ENCODE measurements at places on chromosomes 6 and 20.
A peak's percentile ranks its signal among the peaks of the same experiment; 100 is the strongest.

- DNase-seq: no peak
Measured at GRCh38 chr20:6530254-6530653, 237.2 kb upstream of the BMP2 start.

- DNase-seq: no peak
Measured at GRCh38 chr6:111573131-111573883, 32.4 kb downstream of the TRAF3IP2 start.

DNA sequence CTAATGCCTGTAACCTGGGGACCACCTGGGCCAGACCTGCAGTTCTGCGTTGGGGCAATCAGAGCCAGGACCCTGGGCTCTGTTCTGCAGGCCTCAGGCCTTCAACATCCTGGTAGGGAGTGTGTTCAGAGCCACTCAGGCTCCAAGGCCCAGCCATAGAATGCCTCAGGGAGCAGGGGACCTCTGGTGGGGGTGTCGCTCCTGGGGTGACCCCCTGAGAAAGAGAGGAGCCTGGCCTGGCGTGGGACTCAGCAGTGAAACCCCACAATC is 12.5 kb downstream of the UCKL1 start:
- no peak for DNase-seq

DNA sequence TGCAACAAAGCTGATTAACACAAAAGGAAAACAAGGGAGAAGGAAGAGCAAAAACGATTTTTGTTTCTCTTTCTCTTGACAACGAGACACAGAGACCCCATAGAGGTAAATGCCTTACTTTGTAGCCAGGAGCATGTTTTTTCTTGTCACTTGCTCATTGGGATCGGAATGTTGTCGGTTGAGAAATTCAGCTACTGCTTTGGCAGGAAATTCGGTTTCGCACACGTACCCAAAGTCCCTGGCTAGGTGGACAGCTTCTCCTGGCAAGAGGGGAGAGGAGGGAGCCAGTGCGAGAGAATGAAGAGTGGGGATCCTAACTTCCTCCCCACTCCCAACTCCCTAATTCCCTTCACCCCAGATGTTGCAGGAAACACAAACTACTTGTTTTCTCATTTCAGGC is 14.5 kb downstream of the TFAP2A start:
- no peak for DNase-seq

DNA sequence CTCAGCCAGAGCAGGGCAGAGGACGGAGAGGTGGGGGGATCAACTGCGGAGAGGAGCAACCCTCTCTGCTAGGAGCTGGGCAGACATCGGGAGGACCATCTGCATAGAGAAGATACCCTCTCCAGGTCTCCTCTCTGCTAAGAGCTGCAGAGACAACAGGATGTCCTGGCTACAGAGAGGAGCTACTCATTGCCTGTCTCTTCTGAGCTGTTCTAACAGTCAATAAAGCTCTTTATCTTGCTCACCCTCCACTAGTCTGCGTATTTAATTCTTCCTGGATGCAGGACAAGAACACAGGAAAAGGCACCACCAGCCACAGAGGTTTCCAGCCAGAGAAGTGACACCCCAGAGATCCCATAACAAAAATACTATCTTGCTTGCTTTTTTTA is 871.1 kb upstream of the GJE1 start:
- no peak for DNase-seq

- DNase-seq: peak; percentile 32
Measured at GRCh38 chr6:25717866-25718740, 36.4 kb upstream of the SLC17A4 start.

DNA sequence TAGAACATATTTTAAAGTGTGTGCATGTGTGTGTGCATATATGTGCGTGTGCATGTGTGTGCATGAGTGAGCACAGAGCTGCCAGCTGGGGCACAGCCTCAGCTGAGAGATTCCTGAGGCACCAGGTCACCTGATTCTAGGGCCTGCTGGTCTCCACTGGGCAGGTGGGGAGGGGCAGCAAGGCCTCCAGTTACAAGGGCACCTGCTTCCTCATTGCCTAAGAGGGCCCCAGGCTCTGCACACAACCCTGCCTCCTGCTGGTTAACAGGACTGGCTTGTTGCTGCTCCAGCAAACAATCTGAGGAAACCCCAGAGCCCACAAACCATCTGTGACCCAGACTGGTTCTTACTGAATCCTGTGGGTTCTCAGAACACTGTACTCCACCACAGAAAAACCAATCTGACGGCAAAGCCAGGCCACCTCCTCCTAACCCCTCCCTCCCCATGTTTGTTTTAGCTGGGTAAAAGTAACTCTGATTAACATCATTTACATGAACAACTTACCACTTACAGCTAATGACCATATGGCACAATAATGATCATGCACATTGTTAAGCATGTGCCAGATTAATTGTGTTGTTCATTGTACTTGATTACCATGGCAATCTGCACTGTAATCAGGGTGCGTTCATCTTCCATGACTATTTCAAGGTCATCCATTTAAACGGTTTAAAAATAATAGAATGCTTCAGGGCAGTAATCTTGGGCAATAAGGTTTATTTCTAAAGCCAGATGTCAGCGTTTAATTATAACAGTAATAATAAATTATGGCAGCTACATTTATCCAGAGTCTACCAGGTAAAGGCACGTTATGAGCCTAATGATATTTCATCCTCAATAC is 23.1 kb upstream of the UBE2J1 start:
- DNase-seq: peak; percentile 74

DNA sequence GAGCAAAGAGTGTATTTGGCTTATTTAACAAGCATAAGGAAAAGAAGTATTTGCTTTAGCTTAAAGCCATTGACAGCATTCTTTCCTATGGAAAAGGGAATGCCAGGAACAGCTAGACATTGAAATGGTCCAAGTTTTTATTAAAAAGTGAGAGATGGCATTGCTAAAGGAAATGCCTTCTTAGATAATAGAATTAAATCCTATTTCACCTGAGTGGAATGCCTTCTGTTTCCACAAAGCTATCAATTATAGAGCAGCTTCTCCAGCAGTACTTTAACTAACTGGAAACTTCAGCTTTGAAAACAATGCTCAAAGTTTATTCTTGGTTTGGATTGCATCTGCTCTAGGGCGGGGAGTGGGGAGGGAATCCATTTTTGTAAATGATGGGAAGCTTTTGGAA is 85.1 kb upstream of the CNKSR3 start:
- DNase-seq: no peak

GRCh38 chr6:104789770-104790190 is 69.9 kb downstream of the HACE1 start:
- DNase-seq: no peak

DNA sequence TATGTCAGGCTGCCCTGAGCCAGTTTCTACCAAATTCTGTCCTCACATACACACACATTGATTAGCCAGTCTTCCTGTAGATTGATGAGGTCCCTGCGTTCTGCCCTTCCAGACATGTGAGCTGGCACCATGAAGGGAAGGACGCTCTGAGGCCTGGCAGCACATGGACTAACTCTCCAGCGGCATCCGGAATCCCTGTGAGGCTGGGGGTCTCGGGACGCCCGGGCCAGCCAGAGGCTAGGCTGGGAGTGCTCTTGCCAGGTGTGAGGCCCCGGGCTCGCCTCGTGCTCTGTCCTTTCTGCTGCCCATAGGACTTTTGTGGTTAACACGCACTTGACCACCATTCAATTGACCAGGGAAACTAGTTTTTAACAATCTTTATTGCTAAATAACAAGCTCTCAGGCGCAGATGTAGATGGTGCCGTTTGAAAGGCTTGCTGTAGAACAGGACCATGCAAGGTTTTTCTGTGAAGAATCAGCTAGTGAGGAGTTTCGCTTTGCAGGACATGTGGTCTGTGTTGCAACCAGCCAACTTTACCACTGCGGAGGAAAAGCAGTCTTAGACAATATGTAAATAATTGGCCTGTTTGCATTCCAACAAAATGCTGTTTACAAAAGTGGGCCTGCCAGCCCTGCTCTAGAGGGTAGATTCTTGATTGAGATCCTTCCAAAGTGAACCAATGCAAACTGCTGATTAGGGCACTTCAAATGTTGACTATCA is 29.3 kb downstream of the FOXF2 start:
- DNase-seq: no peak

- no peak for DNase-seq
Measured at GRCh38 chr6:107419733-107420132, 39.6 kb downstream of the PDSS2 start.

DNA sequence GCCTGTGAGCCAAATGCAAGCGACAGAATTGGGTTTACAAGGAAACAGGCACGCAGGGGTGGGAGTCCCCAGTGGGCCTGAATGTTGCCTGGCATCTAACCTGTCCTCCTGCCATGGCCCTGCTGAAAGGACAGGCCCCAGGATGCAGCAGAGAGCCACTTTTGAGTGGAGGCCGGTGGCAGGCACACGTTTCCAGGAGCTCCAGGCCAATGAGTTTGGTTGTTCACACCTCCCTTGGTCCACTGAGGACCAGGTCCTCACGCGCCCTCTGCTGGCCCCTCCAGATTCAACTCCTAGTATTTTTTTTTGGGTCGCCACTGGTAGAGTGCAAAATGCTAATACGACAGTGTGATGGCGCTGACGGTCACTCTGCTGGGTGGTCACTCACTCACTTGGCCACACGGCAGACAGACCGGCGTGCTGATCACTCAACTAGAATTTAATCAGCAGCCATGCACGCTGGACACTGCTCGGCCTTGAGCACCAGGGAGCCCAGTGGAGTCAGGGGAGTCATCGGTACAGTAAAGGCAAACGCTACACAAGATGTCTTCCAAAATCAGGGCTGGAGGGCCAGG is 81.7 kb upstream of the NFATC2 start:
- peak; percentile 75 for DNase-seq

GRCh38 chr6:20747991-20748390 is 213.7 kb downstream of the CDKAL1 start:
- DNase-seq: no peak

DNA sequence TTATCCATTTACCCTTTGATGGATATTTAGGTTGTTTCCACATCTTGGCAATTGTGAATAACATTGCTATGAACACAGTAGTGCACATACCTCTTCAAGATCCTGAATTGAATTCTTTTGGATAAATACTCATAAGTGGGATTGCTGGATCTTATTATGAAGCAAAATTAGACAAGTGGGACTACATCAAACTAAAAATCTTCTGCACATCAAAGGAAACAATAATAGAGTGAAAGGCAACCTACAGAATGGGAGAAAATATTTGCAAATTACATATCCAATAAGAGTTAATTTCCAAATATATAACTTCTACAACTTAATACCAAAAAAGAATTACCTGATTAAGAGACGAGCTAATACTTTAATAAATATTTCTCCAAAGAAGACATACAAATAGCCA is 38.4 kb upstream of the BCAS1 start:
- no peak for DNase-seq

DNA sequence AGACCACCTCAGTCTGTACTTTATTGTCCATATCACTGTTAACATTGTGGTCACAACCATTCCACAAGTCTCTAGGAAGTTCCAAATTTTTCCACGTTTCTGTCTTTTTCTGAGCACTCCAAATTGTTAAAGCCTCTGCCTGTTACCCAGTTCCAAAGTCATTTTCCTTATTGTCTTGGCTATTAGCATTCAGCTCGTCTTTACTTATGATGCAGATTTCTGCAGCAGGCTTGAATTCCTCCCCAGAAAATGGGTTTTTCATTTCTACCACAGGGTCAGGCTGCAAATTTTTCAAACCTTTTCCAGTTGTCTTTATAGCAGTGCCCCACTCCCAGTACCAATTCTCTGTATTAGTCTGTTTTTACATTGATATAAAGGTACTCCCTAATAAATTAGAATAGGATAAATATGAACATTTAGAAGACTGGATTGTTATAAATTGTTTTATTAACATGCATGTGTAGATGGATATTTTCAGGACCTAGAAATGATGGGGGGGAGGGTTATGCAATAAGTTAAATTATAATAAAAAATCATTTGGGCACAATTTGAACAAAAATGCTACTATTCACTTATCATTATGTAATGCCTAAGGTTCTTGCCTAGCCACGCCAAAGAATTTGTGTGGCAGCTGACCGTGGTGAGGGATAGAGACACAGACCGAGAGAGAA is 595.3 kb upstream of the ADGRB3 start:
- no peak for DNase-seq

DNA sequence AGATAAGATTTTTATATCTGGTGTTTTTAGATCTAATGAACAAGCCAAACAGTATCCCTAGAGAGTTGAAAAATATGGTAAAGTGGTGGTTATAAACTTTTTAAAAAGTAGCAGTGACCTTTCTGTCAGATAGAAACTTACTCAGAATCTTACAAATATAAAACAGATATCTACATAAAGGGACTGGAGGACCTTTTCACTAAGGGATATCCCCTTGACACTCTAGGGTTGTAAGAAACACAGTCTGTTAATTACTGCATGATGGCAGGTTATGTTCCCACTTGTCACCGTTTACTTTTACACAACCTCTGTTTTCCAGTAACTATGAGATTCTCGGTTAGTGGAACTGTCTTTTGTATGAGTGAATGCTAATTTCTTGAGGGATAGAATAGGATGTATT is 11.5 kb downstream of the CFAP206 start:
- DNase-seq: no peak

GRCh38 chr6:21615504-21615903 is 22.0 kb downstream of the SOX4 start:
- no peak for DNase-seq

GRCh38 chr6:116531675-116532570 is 13.6 kb downstream of the TRAPPC3L start:
- DNase-seq: peak; percentile 60

GRCh38 chr6:17574866-17575560 is 25.1 kb upstream of the FAM8A1 start:
- DNase-seq: no peak

- no peak for DNase-seq
Measured at GRCh38 chr6:91447530-91448254, 860.8 kb upstream of the MAP3K7 start.

Measured in BE2C (cell line).